GM19239 (cell line): ENCODE measurements at places on chromosomes 6 and 20.

DNA sequence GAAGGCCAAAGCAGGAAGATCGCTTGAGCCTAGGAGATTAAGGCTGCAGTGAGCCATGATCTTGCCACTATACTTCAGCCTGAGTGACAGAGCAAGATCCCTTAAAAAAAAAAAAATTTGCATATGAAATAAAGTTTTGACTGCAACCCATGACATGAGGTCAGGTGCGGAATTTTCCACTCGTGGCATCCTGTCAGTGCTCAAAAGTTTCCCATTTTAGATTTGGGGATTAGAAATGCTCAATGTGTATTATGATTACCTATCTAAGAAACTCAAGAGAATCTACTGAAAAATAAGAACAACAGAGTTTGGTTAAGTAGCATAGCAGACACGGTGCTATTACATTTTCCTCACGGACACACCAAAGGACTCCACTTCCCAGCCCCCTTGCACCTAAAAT, 11.7 kb downstream of the SLC23A2 start:
- no peak for DNase-seq

GRCh38 chr20:16898433-16898832, 150.3 kb downstream of the OTOR start:
- DNase-seq, result no peak

DNA sequence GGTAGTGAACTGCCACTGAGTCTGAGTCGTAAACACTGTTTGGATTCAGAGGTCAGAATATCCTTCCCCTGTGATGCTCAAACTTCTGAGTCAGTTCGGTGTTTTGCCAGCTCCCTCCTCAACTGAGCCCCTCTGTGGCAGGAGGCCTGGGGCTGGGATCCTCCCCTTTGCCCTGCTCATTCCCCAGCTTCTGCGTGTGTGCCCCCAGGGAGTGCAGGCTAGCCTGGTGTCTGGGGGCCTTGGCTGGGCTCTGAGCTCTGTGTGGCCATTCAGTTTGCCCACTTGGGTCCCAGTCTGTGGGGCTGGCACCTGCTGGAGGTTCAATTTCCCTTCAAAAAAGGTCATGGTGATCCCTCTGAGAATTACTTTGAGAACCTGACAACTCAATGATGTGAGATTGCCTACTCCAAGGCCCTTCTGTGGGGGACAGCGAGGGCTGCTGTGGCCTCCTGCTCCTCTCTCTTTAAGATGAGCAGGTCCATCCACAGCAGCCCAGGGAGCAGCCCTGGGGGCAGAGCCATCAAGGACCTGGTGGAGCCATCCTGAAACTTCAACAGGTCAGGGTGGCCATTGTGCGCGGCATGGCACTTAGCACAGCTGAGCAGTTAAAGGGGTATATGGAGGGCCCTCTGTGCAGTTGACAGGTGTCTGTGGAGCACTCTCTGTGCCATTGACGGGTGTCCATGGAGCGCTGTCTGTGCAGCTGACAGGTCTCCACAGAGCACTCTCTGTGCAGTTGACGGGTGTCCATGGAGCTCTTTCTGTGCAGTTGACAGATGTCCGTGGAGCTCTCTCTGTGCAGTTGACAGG, 147.2 kb downstream of the SYCP2 start:
- DNase-seq, result no peak

DNA sequence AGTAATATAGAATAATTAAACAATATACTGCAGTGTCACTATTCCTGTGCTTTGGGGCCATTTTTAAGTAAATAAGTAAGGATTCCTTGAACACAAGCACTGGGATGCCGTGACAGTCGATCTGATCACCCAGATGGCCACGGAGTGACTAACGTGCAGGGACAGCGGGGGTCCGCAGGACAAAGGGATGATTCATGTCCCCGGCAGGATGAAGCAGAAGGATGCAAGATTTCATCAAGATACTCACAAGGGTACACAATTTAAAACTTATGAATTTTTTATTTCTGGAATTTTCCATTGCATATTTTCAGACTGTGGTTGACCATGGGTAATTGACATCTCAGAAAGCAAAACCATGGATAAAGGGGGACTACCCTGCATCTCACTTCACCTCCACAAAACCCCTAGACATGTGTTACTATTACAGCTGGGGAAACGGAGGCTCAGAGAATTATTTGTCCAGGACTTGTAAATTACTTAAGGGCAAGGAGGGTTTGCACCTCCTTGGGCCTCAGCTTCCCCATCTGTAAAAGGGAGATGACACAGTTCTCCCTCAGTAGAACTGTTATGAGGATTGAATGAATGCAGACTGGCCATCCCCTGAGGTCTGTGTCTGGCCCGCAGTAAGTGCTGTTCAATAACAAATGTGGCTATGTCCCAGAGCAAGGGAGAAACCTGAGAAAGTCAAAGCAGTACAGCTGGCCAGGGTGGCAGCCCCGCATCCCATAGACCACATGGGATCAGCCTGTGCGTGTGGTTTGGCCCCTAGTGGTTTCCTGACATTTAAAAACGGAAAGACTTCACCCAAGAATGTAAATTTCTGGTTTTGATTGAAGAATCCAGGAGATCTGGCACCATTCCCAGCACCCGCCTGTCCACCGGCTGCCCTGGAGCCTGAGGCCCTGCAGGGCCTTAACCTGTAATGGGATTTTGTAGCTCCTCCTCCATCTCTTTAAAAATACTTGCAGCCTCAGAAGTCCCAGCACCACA, 235.5 kb downstream of the BMP7 start:
- DNase-seq, result no peak

DNA sequence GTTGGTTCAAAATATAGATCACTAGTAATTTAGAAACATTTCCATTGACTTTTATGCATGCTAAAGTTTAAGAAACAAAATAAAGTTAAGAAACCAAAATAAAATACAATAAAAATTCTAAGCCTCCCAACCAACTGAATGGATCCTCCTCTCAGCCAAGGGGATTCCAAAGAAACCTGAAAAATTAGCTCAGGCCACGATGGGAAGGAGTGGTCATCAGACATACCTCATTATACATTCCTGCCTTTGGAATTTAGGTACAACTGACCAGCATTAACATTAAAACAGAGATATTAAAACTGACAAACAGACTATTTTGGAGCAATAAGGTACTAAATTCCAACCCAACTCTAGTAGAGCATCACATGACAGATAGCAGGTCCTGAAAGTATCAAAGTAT, 275.2 kb downstream of the PKHD1 start:
- no peak for DNase-seq

- no peak for DNase-seq
Observed at GRCh38 chr6:90268178-90268577, 28.5 kb downstream of the BACH2 start.

DNA sequence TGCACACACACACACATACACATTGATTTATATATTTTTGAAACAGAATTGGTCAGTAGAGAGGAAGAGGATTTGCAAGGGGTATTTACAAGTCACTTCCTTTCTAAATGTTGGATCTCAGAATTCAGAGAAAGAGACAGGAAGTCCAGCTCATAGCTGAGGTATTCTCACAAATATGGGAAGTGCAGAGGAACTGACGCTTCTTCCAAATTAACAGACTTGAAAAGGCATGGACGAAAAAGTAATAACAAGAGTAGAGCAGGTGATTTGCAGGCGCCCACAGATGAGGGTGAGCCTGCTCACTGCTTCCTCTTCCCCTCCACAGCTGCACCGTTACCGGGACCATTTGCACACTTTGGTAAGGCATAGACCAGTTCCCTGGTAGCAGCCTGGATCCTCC, 246.4 kb downstream of the PHACTR1 start:
- no peak for DNase-seq

GRCh38 chr20:12256806-12257205, 339.1 kb downstream of the BTBD3 start:
- DNase-seq, result no peak

- DNase-seq, result no peak
Observed at GRCh38 chr6:106692819-106693208, 63.4 kb downstream of the QRSL1 start.

GRCh38 chr6:36958775-36959554, 4.4 kb downstream of the PI16 start:
- DNase-seq, result no peak

- no peak for DNase-seq
Observed at GRCh38 chr6:25930532-25931410, at the start of gene SLC17A2. Gene SLC17A2 (minus strand): TSS chr6:25930691. CDS start chr6:25925796, 4,895 bp downstream.

DNA sequence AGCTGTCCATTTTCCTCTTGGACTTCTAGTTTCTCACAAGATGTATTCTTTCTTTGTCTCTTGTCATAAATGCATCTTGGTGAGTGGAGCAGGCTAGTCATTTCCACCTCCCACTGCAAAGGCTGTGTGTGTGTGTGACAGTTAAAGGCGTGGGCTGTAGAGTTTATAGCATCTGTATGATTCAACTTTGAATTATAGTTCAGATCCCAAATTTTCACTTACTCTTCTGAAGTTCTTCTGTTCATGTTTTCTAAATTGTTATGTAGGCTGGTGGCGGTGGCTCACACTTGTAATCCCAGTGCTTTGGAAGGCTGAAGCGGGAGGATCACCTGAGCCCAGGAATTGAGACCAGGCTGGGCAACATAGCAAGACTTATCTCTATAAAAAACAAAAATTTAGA, 44.7 kb upstream of the GRIK2 start:
- DNase-seq, result no peak

GRCh38 chr20:35821807-35822242, 50.0 kb downstream of the PHF20 start:
- no peak for DNase-seq

DNA sequence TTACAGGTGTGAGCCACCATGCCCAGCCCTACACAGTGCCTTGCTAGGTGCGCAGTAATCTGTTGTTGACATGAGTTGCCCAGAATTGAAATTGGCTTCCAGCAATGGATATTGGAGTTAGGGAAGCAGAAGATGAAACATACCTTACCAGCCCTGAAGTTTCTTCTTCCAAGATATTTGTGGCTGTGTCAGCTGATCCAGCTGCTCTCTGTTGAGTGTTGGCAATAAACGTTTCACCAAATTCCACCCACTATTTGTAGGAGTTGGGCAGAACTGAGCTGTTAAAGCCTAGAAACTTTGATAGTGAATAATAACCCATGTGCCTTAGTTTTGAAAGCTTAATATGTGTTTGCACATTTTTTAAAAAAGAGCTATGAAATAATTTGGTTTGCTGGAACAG, 218.2 kb upstream of the SNX9 start:
- no peak for DNase-seq

- DNase-seq, result no peak
Observed at GRCh38 chr6:33380272-33380981, 11.2 kb upstream of the KIFC1 start.

- DNase-seq, result no peak
Observed at GRCh38 chr6:38179794-38180430, 360.4 kb downstream of the ZFAND3 start.

DNA sequence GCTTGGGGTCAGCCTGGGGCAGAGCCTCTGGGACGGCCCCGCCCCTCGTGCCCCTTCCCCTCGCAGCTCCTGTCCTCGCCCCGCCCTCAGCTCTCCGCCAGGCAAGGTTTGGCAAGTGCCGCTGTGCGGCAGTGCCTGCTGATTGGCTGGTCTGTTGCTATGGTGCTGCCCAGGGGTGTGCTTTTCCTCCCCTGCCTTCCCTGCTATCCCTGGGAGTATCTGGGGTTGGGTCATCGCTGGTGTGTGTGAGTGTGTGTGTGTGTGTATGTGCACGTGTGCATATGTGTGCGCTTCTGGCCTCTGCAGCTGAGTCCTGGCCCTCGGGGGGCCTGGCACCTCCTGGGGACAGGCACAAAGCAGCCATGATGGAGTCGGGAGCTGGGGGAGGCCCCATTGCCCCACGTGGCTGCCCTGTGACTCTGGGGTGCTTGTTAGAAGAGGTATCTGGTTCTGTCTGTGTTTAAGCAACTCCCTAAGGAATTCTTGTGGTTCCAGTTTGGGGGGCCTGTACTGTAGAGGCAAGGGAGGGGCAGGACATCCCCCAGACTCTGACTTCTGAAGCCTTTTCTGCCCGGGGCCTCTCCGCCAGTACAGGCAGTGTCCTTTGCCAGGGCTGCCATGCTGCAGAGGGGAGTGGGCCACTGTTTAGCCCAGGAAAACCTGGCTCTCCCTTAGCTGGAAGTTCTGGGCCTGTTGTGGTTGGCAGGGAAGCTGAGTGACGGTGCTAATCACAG, 6.9 kb downstream of the RTEL1 start:
- DNase-seq, result no peak

GRCh38 chr6:29730575-29731126, 7.4 kb downstream of the HLA-F start:
- no peak for DNase-seq

GRCh38 chr6:151058021-151058733, 181.6 kb upstream of the AKAP12 start:
- DNase-seq, result no peak

DNA sequence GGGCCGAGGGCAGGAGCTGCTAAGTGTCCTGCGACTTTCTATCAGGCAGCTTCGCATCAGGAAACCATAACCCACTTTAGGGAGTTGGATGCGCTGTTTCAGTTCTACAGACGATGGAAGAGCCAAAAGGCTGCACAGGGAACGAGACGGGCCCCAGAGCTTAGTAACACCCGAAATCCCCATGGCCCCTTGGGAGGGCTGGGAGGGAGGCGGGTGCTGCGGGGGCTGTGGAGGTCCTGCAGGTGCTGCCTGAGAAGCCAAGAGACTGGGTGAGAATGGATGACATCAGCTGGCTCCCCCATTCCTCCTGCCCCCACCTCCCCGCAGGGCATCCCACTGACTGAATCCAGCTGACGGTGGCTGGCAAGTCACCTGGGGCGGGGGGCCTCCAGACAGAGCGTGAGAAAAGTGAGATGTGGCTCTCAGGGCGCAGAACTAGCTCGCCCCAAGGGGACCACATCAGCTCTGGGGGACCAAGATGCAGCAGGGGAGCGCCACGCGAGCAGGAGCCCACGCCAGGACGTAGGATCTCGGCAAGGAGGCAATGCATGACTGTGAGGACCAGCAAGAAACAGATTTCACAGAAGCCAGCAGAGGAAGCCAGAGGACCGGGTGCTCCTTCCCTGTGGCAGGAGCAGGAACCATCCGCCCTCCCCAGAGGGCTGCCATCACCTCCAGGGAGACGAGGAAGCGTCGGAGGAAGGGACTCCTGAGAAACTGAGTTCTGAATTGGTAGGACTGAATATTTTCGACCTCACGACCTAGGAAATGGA, 36.8 kb downstream of the PNLDC1 start:
- no peak for DNase-seq

DNA sequence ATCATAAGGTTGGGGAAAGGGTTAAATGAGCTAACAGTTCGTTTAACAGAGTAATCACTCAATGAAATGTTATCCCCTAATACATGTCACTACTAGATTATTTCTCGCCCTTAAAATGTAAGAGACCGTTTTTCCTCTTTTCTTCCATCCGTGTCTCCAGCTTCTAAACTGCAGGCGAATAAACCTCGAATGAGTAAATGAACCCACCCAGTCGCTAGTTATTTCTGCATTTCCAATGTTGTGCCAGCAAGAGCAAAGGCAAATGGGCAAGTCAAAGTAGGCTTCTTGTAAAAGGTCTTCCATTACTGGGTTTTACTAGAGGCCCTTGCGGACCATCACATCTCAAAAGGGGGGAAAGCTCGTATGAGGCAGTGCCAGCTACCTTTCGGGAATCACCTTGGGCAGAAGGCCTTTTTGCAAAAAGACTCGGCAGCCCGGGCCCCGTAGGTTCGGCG, 400 bp upstream of the SMAP1 start:
- DNase-seq, result no peak

- no peak for DNase-seq
Observed at GRCh38 chr6:146984251-146984924, 219.8 kb upstream of the STXBP5 start.
